ENCODE measurements at places on chromosomes 4 and X. TPM values are rescaled to one million over a fixed set of nuclear protein-coding genes. Genes with fewer than 3 reads are reported as not detected.

The CLGN gene
- total RNA-seq, result 4.2 TPM

The CLDN34 gene
- 0.05 TPM for total RNA-seq

The IL15 gene
- 9.1 TPM for total RNA-seq

The GRK4 gene
- 2.3 TPM for total RNA-seq

The VCX3A gene
- total RNA-seq, result not detected

The MAGEC1 gene
- total RNA-seq, result not detected

The CXCL1 gene
- total RNA-seq, result 0.57 TPM

The TDO2 gene
- 0.66 TPM for total RNA-seq

The DMP1 gene
- total RNA-seq, result 0.42 TPM

The DCTD gene
- total RNA-seq, result 40.0 TPM

The PFKFB1 gene
- total RNA-seq, result 0.19 TPM

The MAOA gene
- total RNA-seq, result 0.99 TPM

The CYP4V2 gene
- total RNA-seq, result 5.9 TPM

The AMTN gene
- total RNA-seq, result 0.57 TPM

The NEK1 gene
- 10.2 TPM for total RNA-seq

The RAB33A gene
- total RNA-seq, result 9.9 TPM

The STARD8 gene
- 1.9 TPM for total RNA-seq

The SMARCAD1 gene
- total RNA-seq, result 45.0 TPM

The PRRG1 gene
- 1.3 TPM for total RNA-seq

The PF4V1 gene
- 0.14 TPM for total RNA-seq

The SMAD1 gene
- total RNA-seq, result 23.5 TPM

The VCX2 gene
- not detected for total RNA-seq

The NSG1 gene
- total RNA-seq, result 2.6 TPM

The RPS6KA6 gene
- 2.1 TPM for total RNA-seq

The TRMT2B gene
- total RNA-seq, result 15.3 TPM

The RHOH gene
- total RNA-seq, result 109 TPM

The POLN gene
- total RNA-seq, result 1.1 TPM

The STK32B gene
- 2.9 TPM for total RNA-seq

The THOC2 gene
- total RNA-seq, result 82.1 TPM

The TCP11X2 gene
- not detected for total RNA-seq

Data from thymus (tissue), 14 donors.